Activated CD4-positive, alpha-beta T cell treated with anti-CD3 and anti-CD28 coated beads for 1 hour (primary cell): ENCODE measurements at places on chromosomes 12 and 14.

- no peak for DNase-seq
Observed at GRCh38 chr12:66061557-66062289, 68.8 kb downstream of the LLPH start.

GRCh38 chr12:6946033-6946919, 2.5 kb downstream of the C12orf57 start:
- no peak for DNase-seq

- DNase-seq = no peak
Observed at GRCh38 chr12:19021240-19021639, 108.3 kb upstream of the PLEKHA5 start.

DNA sequence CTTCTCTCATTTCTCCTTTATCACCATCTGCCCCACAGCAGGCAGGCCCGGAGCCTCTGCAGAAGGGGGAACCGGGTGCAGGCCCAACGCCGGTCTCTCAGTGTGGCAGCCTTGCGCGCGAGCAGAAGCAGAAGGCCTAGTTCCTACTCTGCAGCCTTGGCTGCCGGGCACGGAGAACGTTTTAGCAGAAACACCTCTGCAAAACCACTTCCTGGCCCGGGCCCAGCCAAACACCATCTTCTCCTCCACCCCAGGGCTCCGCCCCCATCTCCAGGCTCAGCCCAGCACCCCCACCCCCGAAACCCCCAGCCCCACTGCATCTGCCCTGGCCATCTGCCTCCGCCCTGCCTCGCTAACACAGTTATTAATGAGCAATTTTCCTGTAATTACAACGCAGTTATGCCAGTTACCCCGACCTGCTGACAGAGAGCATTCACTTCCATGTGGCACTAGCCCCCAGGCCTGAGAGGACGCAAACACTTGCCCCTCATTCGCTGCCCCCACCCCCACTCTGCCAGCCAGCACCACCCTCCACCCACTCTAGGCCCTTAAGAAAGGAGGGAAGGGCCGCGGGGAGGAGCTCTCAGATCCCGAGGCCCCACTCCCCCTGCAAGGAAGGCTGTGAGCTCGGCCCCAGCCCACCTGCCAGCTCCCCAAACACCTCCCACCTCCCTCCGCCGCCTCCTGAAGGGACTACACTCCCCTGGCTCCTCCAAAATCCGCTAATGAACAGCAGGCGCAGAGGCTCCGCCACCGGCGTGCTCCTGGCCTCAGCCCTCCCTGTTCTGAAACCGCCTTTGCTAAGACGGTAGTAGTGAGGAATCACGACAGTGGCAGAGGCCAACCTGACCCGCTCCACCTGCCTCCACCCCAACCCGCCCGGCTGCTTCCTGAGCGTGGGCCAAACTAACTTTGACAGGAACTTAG, 44.7 kb upstream of the FBRSL1 start:
- peak; percentile 51 for DNase-seq

GRCh38 chr12:86744547-86745212, 488.5 kb upstream of the MGAT4C start:
- no peak for DNase-seq

DNA sequence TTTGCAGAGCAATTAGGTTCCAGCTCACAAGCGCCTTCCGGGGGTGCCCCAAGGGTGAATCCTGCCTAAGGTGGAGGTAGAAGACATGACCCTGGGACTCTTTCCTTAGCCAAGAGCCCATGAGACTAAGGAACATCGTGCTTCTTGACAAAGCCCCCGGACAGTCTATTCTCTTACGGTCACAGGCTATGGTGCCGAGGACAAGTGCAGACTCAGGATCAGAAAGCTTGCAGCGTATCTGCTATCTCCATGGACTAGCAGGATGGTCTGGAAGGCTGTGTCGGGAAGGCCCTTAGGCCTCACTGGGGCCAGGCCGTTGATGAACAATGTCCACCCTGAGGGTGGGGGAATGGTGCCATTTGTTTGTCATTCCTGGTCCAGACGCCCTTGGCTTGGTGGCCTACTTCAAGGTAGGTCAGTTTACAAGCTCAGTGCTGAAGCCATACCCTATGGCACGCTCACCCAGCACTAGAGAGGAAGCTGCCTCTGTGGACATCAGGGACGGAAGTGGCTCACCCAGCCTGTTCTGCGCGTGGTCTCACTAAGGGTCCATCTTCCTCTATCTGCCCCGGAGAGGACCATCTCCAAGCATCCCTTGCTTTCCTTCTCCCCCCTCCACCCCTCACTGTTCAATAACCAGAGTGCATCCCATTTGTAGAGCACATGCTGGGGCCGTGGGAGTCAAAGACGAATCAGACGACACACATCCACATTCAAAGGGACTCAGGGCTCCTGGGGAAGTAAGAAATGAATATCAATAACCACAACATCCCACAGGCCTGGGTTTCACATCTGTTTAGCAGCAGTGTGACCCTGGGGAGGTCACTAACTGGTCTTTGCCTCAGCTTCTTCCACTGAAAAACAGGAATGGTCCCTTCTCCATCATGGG, 45.0 kb upstream of the IQSEC3 start:
- no peak for DNase-seq

DNA sequence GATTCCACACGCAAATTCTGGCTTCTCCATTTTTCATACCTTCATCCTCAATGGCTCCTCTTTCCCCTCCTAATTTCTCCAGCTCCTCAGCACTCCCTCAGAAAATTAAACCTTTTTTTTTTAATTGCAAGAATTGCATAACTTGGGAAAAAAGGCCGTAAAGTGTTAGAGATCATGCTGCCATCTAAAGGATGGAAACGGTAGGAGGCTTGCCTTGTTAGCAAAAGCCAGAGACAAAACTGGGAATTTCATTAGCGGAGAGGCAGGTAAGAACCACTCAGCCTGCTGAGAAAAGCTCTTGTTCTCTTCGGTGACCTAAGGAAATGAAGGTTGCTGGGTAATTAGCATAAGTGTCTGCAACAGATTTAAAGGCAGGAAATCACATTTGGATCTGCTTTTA, 204.3 kb downstream of the AEBP2 start:
- DNase-seq = no peak

GRCh38 chr14:64438181-64438841, 27.0 kb upstream of the AKAP5 start:
- no peak for DNase-seq

GRCh38 chr12:111041091-111041490, 120.7 kb upstream of the MYL2 start:
- no peak for DNase-seq

DNA sequence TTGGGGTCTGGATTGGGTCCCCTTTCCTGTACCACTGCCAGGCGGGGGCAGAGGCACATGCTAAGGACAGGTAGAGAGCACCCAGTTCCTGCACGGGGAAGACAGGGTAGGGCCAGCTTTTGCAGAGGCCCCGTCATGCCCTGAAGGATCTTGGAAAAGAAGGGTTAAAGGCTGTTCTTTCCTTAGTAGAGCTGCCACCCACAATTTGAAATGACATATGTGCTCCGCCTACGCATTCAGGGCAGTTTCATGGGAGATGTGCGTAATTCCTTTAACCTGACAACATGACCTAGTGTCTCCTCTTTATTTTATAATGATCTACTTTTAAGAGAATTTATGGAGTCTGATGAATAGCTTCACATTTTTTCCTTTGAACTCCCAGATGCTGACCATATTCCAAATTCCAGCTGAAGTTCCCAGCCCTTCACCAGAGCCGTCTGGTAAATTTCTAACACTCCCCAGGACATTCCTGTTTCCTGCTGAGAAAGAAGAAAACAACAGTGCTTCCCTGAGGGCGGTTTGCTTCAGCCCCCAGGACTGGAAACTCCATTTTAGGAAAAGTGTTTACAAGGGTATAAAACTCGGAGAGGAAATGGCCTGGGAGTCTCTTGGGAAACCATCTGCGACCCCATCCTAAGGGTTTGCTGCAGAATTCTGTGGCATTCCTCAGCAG, 58.9 kb upstream of the PLEKHG3 start:
- no peak for DNase-seq

DNA sequence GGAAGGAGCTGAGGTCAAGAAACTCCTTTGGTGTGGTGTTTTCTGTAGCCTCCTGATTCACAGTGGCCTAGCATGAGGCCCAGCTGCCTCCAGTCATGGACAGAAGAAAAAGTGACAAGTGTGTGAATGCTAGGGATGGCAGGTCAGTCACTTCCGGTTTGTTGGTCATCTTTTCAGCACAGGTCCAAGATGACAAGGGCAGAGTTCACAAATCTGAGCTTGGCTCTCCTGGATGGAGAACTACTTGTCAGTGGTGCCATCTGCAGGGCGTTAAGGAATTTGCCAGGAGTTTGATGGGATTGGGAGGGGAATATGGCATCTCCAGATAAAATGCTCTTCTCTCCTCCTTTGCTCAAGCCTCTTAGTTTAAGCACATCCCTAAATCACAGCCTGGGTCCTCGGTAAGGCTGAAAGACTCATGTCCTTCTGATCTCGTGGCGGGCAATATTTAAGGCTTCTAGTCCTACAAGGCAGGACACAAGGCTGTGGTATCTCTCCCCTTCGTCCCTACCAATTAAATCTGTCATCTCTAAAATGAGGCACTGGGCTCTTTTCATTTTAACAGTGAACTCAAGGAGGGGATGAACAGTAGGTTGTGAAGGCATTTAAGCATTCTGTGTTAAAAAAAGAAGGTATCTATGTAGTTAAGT, 10.0 kb downstream of the TUBA1B start:
- no peak for DNase-seq

GRCh38 chr12:65779091-65779642, 45.1 kb upstream of the HMGA2 start:
- DNase-seq = no peak

- DNase-seq = no peak
Observed at GRCh38 chr14:72578514-72578913, 315.4 kb downstream of the DPF3 start.

DNA sequence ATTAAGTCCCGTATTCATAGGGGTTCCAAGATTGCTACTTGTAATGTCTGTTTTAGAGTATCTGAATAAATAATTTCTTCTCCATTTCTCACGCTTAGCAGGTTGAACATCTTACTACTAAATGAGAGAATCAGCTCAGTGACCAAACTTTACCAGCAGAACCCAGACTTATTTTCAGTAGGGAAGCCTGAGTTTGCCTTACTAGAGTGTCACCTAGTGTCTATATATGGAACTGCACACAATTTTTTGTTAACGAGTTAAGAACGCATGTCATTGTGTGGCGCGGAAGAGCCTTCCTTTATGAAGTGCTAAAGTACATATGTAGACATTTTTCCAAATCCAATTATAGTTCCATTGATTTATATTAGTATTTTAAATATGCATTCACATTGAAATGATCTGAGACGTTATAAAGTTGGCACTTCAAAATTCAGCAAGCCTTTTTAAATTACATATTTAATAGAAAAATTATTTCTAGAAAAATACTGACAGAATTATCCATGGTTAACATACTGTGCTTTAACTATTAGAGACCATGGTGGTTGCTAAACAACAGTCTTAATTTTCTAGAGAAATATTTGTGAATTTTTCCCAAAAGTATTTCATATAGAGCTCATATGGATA, 88.3 kb downstream of the RPS29 start:
- DNase-seq = no peak

- no peak for DNase-seq
Observed at GRCh38 chr12:92424338-92424737, 278.5 kb upstream of the PLEKHG7 start.

DNA sequence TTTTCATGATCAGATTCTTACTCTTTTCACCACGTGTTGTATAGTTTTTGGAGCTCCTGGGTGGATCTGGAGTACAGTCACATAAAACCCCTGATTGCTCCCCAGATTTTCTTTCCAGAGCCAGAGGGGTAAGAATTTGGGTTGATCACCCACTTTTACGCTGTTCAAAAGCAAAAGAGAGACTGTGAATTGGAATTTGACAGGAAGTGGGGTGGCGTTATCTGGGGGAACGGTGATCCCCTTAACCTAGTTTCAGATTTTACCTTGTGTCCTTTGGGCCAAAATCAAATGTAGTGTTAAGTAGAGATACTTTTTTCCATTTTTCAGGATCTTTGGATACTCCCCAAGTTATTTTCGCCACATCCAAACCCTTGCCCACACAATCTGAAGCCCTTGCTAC, 75.6 kb downstream of the TGFB3 start:
- DNase-seq = no peak
